HFFc6 (cell line): ENCODE measurements at places on chromosomes 1 and 21.

DNA sequence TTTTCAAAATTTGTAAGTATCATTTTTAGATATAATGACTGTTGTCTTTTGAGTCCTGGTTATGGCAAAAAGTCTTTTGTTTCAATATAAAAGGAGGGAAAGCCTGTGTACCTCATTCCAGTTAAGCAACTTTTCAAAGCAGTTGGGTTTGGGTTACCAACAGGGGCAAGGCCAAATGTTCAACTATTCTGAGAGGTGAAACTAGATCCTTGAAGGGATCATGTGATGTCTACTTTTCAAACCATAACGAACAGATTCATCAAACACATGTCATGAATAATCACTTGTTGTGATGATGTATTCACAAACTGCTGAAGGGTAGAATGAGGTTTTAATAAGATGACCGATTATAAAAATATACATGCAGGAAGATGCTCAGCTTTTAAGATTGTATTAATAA is 171.3 kb downstream of the HHAT start:
- no peak for DNase-seq

- peak; percentile 16 for DNase-seq
Measured at GRCh38 chr1:33182401-33182841, 578 bp upstream of the TRIM62 start.

DNA sequence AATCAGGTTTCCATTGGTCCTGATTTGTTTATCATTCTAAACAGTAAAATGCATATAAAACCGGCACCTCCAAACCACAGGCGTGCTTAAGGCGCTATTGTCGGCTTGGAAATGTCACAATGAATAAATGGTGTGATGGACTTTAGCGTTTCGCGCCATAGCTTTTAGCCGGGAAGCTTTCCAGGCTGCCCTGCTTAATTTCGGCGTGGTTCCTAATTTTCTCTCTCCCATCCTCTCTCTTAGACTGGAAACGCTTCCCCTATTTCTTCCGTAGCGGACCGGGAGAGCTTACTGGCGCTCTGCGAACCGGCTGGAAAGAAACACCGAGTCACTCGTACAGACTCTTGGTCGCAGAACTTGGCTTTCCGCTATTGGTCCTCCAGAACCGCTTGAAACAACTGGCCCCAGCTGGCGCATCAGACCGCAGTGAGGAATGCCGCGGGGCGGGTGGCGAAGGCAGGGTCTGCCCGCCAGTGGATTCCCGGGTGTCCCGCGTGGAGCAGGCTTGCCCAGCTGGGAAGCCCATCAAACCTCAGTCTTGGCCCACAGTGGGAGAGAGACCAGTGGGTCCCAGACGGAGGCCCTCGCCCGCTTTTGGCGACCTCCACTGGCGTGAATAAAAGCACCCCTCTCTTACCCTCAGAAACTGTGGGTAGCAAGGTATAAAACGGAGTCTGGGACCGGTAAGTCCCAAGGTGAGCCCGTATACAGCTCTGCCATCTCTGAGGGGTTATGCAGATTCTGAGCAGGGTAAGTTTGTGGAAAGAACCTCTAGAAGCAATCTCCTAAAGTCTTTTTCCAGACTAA is 4.0 kb upstream of the LHX8 start:
- DNase-seq, result no peak

GRCh38 chr21:35561116-35561515 is 499.2 kb downstream of the SETD4 start:
- DNase-seq, result no peak
